ENCODE measurements at places on chromosomes 1 and 21. TPM values are rescaled to one million over a fixed set of nuclear protein-coding genes. Genes with fewer than 3 reads are reported as not detected.
A peak's percentile ranks its signal among the peaks of the same experiment; 100 is the strongest.

- H3K27ac ChIP-seq = no peak overlapping the region
- no peak overlapping the region for H3K4me3 ChIP-seq
- no peak for DNase-seq
- no peaks in the 10 kb centered on the region for H3K4me1 ChIP-seq
- H3K27me3 ChIP-seq = no peaks in the 10 kb centered on the region
Observed at GRCh38 chr1:99062192-99062591, 57.5 kb upstream of the PLPPR5 start.

- H3K36me3 ChIP-seq = no peaks in the 10 kb centered on the region
- H3K4me3 ChIP-seq = no peak overlapping the region
- no peak overlapping the region for H3K27ac ChIP-seq
- peaks cover 8% of the 10 kb centered on the region for H3K4me1 ChIP-seq
- DNase-seq = no peak
Observed at GRCh38 chr1:234776256-234776875, 166.4 kb upstream of the IRF2BP2 start.

DNA sequence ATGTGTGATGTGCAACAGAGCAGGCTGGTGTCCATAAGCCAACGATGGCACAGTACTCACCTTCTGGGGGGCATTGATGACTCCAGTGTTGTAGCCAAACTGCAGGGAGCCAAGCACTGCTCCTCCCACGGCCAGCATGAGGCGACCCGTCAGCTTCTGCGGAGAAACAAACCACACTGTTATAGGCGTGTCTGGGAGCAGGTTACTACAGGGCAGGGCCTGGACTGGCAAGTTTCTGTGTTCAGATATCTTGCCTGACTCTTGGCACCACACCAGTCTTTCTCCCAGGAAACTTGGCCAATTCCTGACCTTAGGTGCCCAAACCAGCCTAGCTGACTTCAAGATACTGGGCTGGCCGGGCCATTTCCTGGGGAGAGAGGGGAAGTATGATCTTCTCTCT, 15.5 kb downstream of the SLC2A1 start:
- H3K4me3 ChIP-seq = no peak overlapping the region
- DNase-seq = no peak
- peak overlapping the region; percentile 77 for H3K27ac ChIP-seq
- no peaks in the 10 kb centered on the region for H3K36me3 ChIP-seq
- peaks cover 55% of the 10 kb centered on the region for H3K4me1 ChIP-seq

GRCh38 chr1:72051538-72051937, 230.8 kb downstream of the NEGR1 start:
- no peak overlapping the region for H3K4me3 ChIP-seq
- no peak for DNase-seq
- no peaks in the 10 kb centered on the region for H3K4me1 ChIP-seq
- no peaks in the 10 kb centered on the region for H3K36me3 ChIP-seq

GRCh38 chr1:223843934-223844786, 1.6 kb downstream of the TP53BP2 start:
- no peak for DNase-seq
- H3K4me3 ChIP-seq = peak overlapping the region; percentile 93
- H3K4me1 ChIP-seq = no peaks in the 10 kb centered on the region
- no peaks in the 10 kb centered on the region for H3K27me3 ChIP-seq
- peak overlapping the region; percentile 97 for H3K27ac ChIP-seq

DNA sequence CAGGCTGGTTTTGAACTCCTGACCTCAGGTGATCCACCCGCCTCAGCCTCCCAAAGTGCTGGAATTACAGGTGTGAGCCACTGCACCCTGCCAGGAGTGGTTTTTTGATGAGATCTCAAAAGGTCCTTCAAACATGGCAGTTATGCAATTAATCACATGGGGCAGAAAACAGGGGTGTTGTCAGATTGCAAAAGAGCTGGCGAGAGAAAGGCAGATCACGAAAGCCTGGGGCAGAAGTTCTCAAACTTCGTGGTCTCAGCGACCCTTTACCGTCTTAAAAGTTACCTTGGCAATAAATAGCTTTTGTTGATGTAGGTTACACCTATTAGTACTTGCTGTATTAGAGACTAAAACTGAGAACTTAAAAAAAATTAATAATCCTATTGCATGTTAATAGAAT, 16.1 kb downstream of the CNR2 start:
- no peaks in the 10 kb centered on the region for H3K27me3 ChIP-seq
- no peak overlapping the region for H3K4me3 ChIP-seq
- H3K36me3 ChIP-seq = no peaks in the 10 kb centered on the region
- H3K27ac ChIP-seq = no peak overlapping the region

DNA sequence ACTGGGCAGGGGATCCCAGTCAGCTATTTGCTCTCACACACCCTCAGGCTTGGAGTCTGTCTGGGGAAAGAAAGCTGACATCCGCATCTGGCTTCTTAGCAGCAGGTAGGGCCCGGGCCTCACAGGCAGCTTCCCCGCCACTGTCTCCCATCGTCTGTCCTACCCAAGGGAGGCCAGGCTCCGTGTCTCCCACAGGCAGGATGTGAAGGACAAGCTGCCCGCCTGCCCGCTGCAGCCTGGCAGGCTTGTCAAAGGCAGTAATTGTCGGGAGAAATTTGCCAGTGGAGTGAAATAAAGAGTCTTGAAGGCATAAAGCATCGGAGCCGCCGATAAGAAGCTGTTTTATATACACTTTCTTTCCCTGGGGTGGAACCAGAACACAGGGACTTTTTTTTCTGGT, 44.0 kb upstream of the DISP3 start:
- no peaks in the 10 kb centered on the region for H3K36me3 ChIP-seq
- H3K4me1 ChIP-seq = no peaks in the 10 kb centered on the region
- H3K27ac ChIP-seq = no peak overlapping the region
- no peak overlapping the region for H3K4me3 ChIP-seq
- no peaks in the 10 kb centered on the region for H3K27me3 ChIP-seq

DNA sequence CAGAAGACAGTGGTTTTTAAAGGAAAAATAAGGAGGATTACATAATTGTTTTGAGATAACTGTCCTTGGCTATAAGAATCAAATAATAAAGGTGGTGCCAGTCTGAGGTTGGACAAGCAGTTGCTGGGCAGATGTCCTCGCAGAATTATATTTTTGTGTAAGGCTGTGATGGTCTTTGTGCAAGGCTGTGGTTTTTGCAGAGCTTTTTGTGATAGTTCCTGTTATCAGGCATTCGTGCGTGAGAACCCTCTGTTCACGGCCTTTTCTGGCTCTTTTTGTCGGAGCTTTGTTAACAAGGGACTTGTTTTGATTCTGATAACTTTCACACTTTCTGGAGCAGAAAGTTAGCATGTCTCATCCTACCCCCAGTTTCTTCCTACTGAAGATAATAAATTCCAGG, 33.4 kb downstream of the SH3BP5L start:
- H3K27me3 ChIP-seq = no peaks in the 10 kb centered on the region
- H3K4me1 ChIP-seq = no peaks in the 10 kb centered on the region
- no peak overlapping the region for H3K4me3 ChIP-seq
- no peak for DNase-seq
- no peaks in the 10 kb centered on the region for H3K36me3 ChIP-seq

- no peaks in the 10 kb centered on the region for H3K27me3 ChIP-seq
- no peaks in the 10 kb centered on the region for H3K4me1 ChIP-seq
- H3K36me3 ChIP-seq = no peaks in the 10 kb centered on the region
- H3K4me3 ChIP-seq = no peak overlapping the region
Observed at GRCh38 chr1:38089712-38090360, 43.2 kb upstream of the POU3F1 start.

DNA sequence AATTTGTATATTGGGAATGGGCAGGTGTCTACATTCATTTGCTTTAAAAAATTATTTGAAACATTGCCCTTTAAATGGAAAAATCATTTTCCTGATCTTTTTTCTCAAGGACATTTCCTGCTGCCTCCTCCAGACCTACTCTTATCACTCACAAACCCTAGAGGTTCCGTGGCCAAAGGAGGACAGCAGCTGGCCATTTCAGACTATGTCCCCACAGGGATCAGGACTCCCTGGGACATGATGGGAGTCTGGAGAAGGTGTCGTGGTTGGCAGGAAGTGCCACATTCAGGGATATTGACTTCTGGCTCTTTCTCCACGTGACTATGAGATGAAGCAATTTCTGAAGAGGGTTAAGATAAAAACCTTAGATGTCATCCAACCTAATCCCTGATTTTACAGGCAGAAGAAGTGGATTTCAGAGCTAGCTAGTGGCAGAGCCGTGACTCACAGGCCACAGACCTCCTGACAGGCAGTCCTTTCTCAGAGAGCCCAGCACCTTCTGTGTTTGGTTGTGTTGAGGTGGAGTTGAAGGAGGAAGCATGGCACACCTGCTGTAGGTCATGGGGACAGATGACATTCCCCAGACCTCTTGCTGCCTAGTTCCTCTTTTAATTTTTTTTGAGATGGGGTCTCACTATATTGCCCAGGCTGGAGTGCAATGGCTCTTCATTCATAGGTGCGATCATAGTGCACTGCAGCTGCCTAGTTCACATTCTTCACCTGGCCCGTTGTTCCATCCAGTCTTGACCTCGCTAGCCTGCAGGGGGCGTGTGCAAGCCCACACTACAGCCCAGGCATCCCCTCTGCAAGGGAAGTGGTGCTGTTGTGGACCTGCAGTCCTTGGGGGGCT, 25.5 kb upstream of the IL10 start:
- no peak overlapping the region for H3K4me3 ChIP-seq
- H3K27ac ChIP-seq = no peak overlapping the region
- H3K36me3 ChIP-seq = no peaks in the 10 kb centered on the region
- H3K4me1 ChIP-seq = peaks cover 3% of the 10 kb centered on the region
- H3K27me3 ChIP-seq = no peaks in the 10 kb centered on the region
- no peak for DNase-seq

- H3K4me3 ChIP-seq = no peak overlapping the region
- H3K27me3 ChIP-seq = no peaks in the 10 kb centered on the region
- no peaks in the 10 kb centered on the region for H3K4me1 ChIP-seq
Observed at GRCh38 chr1:186496171-186496851, 35.4 kb upstream of the PDC start.

GRCh38 chr1:23101101-23101827, 67.4 kb downstream of the LUZP1 start:
- no peaks in the 10 kb centered on the region for H3K36me3 ChIP-seq
- no peak overlapping the region for H3K27ac ChIP-seq
- H3K4me1 ChIP-seq = peaks cover 16% of the 10 kb centered on the region
- no peaks in the 10 kb centered on the region for H3K27me3 ChIP-seq
- DNase-seq = no peak

- H3K27me3 ChIP-seq = no peaks in the 10 kb centered on the region
- DNase-seq = no peak
- no peak overlapping the region for H3K27ac ChIP-seq
- no peak overlapping the region for H3K4me3 ChIP-seq
- H3K4me1 ChIP-seq = no peaks in the 10 kb centered on the region
Observed at GRCh38 chr21:15159382-15160020, 94.7 kb upstream of the NRIP1 start.

DNA sequence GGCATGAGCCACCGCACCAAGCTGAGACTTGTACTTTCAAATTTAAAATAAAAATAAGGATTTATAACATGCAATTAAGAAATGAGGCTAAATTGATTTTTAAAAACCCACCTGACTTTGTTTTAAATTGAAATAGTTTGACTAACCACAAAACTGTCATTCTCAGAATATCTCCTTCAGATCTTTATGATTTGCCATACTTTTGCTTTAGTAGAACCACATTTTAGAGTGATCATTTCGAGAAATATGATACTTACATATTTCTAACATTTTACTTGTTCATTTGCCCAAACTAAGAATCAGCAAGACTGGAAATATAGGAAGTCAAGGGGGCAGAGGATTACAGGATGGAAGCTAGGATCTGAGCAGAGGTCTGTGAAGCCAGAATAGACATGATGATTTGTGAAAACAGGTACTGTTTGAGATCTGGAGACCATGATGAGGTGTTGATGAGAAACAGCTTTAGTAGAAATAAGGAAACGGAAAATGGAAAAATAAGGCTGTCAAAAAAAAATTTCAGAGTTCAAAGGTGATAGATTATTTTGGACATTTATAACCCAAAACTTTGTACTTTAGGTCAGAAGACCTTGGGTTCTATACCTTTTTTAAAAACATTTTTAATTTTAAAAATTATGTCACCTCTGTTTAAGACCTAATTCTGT, 44.8 kb downstream of the GIPC2 start:
- no peak for DNase-seq
- H3K4me3 ChIP-seq = no peak overlapping the region
- H3K36me3 ChIP-seq = no peaks in the 10 kb centered on the region
- H3K27ac ChIP-seq = no peak overlapping the region
- no peaks in the 10 kb centered on the region for H3K27me3 ChIP-seq

DNA sequence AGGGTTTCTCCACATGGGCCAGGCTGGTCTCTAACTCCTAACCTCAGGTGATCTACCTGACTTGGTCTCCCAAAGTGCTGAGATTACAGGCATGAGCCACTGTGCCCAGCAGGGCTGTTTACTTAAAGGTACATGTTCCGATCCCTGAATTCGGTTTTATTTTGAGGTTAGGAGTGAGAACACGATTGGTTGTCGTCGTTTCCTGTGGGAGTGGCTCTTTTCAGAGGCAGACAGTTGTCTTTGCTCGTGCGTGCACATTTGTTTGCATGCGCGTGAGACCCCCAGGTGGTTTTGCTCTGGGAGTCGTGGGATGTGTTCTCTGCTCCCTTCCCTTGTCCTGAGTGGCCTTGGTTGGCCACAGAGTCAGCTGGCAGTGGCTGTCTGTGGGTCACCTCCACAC, 60.2 kb downstream of the SKI start:
- no peak for DNase-seq
- no peak overlapping the region for H3K27ac ChIP-seq
- no peaks in the 10 kb centered on the region for H3K36me3 ChIP-seq
- H3K4me3 ChIP-seq = no peak overlapping the region

DNA sequence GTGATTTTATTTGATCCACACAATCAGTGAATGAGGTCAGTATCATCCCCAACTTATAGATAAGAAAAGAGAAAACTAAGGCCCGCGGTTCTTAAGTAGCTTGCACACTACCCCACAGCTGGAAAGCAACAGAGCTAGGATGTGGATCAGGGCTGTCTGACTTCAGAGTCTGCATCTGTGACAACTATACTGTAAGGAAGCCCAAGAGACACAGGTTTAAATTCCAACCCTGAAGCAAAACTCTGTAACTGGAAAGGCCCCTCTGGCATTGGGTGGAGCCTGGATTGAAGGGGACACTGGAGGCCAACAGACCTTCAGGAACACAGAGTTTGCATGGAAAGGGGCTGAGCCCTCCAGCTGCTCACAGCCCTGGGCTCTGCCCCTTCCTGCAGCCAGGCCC, 40.2 kb downstream of the LGR6 start:
- no peak for DNase-seq
- H3K4me1 ChIP-seq = no peaks in the 10 kb centered on the region
- H3K27ac ChIP-seq = no peak overlapping the region
- H3K36me3 ChIP-seq = no peaks in the 10 kb centered on the region
- H3K27me3 ChIP-seq = no peaks in the 10 kb centered on the region
- H3K4me3 ChIP-seq = no peak overlapping the region

The OR10J1 gene
- total RNA-seq = not detected

The SPRR1A gene
- total RNA-seq = not detected

The S100B gene
- total RNA-seq = 3.4 TPM

The LRRC71 gene
- total RNA-seq = not detected

The ATP6V0B gene
- 151 TPM for total RNA-seq

The NCAM2 gene
- 0.35 TPM for total RNA-seq

The ARHGAP30 gene
- total RNA-seq = 8.0 TPM

The UMODL1 gene
- not detected for total RNA-seq

The TCHH gene
- 0.35 TPM for total RNA-seq

The PTPN7 gene
- 48.7 TPM for total RNA-seq

Measured in Peyer's patch (tissue), 4 donors.